ENCODE measurements at places on chromosomes 6 and 20. TPM values are rescaled to one million over a fixed set of nuclear protein-coding genes. Genes with fewer than 3 reads are reported as not detected.

GRCh38 chr6:37710616-37711015, 12.9 kb upstream of the MDGA1 start:
- DNase-seq = no peak

SYCP2L gene
- not detected for total RNA-seq

TDRD6 gene
- total RNA-seq = under 0.01 TPM

DNA sequence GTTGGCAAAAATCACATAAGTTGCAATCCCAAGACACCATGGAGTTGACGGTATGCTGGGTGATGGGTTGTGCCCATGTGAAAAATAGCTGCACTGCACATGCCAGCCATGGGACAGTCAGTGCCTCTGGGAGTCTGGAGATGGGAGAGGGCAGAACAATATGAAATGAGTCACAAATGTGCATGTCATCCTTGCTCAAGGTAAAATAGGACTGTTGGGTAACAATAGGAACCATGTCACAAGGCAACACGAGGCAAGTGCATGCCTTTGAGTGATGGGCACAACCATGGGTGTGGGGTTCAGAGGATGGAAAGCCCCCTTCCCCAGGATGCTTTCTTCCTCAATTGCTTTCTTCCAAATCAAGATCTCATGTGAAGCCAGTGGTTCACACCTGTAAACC, 70.5 kb upstream of the PIM1 start:
- no peak for DNase-seq

BPIFB2 gene
- not detected for total RNA-seq

FNDC11 gene
- total RNA-seq = 2.6 TPM

GRCh38 chr6:36873115-36873514, 1.5 kb downstream of the PPIL1 start:
- no peak for DNase-seq

- DNase-seq = no peak
Observed at GRCh38 chr6:148854992-148855391, 108.2 kb downstream of the UST start.

GRCh38 chr6:40407239-40407638, 179.9 kb downstream of the LRFN2 start:
- no peak for DNase-seq

GRCh38 chr20:48777005-48777404, 50.8 kb downstream of the PREX1 start:
- DNase-seq = no peak

DNMT3B gene
- 1.3 TPM for total RNA-seq

GRCh38 chr6:35468980-35469750, 964 bp downstream of the RPL10A start:
- DNase-seq = no peak

PNLDC1 gene
- total RNA-seq = not detected

ADGRF5 gene
- total RNA-seq = 57.3 TPM

SASH1 gene
- 116 TPM for total RNA-seq

- DNase-seq = no peak
Observed at GRCh38 chr20:62840244-62841197, 21.1 kb downstream of the TCFL5 start.
